Activated T-helper 9 cell treated with anti-CD3 and anti-CD28 coated beads, Interleukin-2, amount 50 U/mL, for 16 hours (primary cell): ENCODE measurements at places on chromosomes 3 and 15.

GRCh38 chr15:71151081-71151480, 35.8 kb downstream of the THSD4 start:
- no peak for DNase-seq

DNA sequence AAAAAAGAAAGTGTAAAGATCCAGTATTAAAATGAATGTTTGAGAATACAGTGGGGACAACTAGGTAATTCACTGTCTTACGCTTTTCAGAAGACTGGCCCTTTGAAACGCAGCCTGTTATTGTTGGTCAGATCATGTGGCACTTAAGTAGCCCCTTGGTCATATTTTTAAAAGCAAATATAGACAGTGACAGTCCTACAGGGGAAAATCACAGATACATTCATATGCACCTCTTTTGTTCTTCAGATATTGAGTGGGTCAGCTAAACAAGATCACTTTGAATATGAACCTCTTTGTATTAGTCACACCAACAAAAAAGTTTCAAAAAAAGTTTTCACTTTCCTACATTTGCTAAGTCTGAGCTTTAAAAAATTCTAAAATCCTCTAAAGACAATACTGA, 36.0 kb downstream of the TIGIT start:
- no peak for DNase-seq

DNA sequence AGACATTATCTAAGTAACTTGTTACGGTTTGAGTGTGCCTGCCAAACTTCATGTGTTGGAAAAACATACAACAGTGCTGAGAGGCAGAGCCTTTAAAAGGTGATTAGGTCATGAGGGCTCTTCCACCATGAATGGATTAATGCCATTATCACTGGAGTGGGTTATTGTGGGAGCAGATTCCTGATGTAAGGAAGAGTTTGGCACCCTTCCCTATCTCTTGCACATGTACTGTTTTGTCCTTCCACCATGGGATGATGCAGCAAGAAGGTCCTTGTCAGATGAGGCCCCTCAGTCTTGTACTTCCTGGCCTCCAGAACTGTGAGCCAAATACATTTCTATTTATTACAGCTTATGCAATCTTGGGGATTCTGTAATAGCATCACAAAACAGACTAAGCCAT, 413.9 kb downstream of the EPHA3 start:
- no peak for DNase-seq

- DNase-seq: no peak
These were observed 6.0 kb downstream of the DIPK2A start for GRCh38 chr3:143977341-143978262.

GRCh38 chr15:89385596-89386331, 51.1 kb upstream of the POLG start:
- no peak for DNase-seq

DNA sequence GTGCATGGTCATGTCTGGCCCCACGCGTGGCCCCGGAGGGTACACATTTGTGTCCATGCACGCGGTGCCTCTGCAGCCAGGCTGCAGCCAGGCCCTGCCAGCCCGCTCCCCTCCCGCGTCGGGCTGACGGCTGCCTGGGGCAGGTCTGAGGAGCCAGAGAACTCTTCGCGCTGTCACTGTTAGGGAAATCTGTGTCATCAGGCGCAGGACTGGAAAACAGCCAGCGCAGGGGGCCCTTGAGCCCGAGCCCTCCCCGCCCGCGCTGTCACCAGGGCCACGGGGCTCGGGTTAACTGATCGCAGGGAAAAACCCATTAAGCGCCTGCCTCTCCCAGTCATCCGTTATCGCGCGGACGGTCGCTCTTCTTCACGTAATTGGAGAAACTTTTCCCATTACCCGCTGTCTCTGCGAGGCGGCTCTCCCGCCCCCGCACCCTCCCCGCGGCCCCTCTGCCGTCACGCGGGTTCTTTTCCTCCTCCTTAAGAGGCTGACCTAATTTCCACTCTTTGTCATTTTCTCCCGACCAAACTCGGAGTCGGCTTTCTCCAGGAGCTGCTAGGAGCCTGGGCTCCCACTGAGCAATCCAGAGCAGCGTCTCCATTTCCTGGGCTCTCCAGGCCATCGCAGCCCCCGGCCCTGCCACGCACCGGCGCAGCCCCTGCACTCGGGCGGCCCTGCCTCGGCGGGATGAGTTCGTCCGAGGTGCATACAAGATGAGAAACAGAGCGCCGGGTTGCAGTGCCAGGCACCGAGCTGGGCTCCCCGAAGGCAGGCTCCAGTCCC, 57.5 kb upstream of the PRR23E start:
- no peak for DNase-seq

DNA sequence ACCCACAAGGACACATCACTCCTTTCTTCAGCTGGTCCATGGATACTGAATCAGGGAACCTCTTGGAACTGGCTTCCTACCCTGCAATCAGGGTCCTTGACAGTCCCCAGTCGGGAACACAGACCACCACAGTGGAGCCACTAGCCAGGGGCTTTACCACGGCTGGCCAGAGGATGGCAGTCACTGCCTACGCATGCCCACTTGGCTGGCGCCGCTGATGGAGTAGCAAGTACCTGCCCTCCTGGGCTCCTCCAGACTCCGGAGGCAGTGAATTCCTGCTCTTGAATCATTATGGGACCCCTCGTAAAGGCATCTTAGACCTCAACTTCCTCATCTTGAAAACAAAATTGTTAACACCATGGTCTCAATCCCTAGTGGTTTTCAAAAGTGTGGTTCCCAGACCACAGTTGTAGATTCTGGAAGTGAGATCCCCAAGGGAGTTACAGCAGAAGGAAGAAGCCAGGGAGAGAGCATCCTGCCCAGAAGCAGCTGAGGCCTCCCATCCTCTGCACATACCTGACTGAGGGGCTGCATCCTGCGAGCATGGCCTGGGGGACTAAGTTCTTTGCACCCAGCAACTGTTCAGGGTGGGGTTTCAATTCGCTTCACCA, 9.1 kb upstream of the SKIC8 start:
- DNase-seq: peak; percentile 8

DNA sequence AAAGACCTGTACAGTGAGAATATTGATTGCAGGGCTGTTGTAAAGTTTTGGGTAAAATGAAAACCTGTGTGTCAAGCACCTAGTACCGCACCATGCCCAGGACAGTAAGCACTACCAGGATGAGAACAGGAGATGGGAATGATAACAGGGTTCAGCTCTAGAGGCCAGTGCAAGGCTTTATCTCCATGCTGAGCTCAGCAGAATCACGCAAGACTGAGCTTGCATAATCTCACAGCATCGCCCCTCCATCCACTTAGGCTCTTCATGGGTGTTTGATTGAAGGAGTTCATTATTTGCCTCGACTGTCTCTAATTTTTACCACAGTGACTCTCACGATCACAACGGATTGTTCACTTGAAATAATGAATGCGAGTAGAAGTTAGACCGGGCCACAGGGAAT, 2.9 kb downstream of the ATP13A5 start:
- DNase-seq: no peak

DNA sequence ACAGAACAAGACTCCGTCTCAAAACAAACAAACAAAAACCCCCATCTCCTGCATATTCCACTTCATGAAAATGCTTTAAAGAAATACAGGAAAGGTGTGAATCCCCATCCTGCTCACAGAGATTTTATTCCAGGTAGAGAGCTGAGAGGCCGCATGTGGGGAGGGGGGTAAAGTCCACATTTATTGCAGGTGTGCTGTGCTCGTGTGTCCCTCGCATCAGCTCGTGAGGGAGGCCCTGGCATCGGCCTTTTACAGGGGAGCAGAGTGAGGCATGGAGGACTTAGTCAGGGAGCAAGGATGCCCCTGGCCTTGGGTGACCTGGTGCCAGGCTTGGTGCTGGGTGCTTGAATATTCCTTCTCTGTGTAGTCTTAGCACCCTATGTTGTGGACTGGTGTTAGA, 413.5 kb upstream of the C2CD4B start:
- no peak for DNase-seq

GRCh38 chr3:16516695-16517481, 3.4 kb upstream of the RFTN1 start:
- DNase-seq: no peak

- DNase-seq: no peak
These were observed 72.7 kb upstream of the SNRK start for GRCh38 chr3:43213631-43214030.

GRCh38 chr15:42131826-42132806, 24.3 kb downstream of the PLA2G4F start:
- DNase-seq: no peak

DNA sequence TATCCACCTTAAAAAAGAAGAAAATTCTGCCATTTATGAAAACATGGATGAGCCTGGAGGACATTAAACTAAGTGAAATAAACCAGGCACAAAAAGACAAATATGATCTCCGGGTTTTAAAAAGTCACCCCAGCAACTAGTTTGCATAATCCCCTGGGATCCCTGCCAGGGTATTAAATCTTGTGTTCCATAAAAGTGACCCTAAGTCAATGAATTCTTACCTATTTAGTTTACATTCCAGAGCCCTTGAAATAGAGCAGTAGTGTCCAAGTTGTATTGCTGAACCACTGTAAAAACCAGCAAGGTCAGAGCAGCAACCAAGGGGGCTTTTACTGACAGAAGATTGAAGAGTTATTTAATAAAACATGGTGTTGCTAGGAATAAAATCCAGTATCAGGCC, 716.8 kb upstream of the BCHE start:
- no peak for DNase-seq

DNA sequence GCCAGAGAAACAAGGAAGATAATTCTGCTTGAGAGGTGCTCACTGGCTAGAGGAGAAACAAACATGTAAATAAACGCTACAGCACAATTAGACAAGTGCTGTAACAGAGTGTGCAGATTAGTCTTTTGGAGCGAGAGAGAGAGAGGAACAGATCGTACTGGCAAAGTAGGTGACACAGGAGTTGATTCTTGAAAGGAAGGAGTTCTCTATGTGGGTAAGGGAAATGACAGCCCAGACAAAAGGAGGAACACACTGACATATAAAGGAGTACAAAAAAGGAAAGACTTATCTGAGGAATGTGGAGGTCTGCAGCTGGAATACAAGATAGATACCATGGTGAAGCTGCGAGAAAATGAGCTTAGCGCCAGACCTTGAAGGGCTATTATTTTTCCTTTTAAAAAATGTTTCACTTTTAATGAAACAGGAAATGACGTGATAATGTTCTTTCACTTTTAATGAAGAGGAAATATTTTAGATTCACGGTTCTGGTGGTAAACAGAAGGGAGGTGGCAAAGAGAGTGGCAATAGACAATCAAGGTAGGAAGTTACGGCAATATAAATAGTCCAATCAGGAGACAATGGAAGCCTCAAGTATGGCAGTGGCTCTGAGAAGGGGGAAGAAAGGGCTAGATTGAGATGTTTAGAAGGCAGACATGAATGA, 202.9 kb downstream of the VPS13C start:
- no peak for DNase-seq

DNA sequence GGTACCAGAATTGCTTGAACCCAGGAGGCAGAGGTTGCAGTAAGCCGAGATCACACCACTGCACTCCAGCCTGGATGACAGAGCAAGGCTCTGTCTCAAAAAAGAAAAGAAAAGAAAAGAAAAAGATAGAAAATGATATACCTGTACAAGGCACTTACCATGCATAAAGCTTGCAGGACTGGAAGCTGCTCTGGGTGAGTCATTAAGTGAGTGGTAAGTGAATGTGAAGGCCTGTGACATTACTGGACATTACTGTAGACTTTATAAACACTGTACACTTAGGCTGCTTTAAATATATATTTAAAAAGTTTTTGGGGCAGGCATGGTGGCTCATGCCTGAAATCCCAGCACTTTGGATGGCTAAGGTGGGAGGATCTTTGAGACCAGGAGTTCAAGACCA, 99.2 kb downstream of the SLMAP start:
- no peak for DNase-seq

GRCh38 chr15:51600114-51600513, 22.5 kb downstream of the DMXL2 start:
- no peak for DNase-seq

- no peak for DNase-seq
These were observed 123.2 kb downstream of the SNRK start for GRCh38 chr3:43409506-43409905.

DNA sequence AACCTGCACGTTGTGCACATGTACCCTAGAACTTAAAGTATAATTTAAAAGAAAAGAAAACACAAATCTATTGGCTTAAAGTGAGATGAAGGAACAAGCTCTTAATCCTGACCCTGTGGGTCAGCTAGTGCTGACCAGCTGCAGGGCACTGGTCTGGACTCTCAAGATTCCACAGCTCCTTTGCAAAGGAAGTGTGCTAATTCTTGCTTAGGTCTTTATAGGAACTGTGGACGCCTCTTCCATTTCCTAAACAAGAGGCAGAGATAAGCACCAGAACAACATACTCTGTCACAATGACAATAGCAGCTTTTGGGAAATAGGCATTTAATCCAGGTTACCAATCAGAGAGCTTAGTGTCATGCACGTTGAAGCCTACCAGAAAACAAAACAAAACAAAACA, 166.1 kb downstream of the ISL2 start:
- no peak for DNase-seq
